ENCODE measurements at places on chromosomes 3 and 15. TPM values are rescaled to one million over a fixed set of nuclear protein-coding genes. Genes with fewer than 3 reads are reported as not detected.

Gene GCSAM
- not detected for polyA plus RNA-seq

DNA sequence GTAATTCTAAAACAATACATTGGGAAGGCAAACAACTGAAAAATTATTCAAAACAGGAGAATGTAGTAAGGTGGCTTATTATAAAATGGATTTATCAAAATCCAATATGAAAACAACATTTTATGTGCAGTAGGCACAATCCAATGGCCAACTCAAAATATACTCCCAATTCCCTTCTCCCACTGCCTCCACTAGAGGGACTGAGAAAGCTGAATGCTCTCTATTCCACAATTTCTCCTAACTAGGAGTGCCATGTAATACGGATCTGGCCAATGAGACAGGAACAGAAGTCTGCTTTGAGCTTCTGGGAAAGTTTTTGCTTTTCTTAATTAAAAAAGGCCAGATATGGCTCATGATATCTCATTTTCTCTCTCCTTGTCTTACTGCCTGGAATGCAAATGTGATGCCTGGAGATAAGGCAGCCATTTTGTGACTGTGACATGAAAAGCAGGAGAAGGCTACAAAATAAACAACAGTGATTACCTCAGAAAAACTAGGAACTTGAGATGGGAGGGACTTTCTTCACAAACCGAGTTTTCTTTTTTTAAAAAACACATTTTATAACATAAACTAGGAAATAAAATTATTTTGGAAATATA lies 18.8 kb upstream of the VGLL4 start:
- peak; percentile 31 for DNase-seq

Gene TMEM108
- 0.65 TPM for polyA plus RNA-seq

GRCh38 chr15:59354417-59355031 lies 18.1 kb downstream of the MYO1E start:
- no peak for DNase-seq

DNA sequence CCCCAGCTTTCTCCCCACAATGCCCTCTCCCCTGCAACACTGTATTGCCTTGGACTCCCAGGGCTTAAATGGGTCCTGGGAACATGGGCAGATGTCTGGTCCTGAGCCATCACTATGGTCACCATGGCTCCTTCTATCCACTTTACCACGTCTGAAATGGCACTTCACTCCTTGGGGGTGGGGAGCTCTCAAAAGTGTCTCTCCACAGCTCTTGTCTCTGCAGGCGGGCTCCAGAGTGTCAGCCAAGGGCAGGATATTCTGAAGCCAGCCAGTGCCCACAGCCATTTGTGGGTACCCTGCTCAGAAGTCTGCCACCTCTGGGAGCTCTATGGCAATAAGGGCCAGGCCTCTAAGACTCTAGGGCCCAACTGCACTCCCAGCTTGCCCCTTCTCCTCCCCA lies 163.9 kb downstream of the PPM1L start:
- no peak for DNase-seq

DNA sequence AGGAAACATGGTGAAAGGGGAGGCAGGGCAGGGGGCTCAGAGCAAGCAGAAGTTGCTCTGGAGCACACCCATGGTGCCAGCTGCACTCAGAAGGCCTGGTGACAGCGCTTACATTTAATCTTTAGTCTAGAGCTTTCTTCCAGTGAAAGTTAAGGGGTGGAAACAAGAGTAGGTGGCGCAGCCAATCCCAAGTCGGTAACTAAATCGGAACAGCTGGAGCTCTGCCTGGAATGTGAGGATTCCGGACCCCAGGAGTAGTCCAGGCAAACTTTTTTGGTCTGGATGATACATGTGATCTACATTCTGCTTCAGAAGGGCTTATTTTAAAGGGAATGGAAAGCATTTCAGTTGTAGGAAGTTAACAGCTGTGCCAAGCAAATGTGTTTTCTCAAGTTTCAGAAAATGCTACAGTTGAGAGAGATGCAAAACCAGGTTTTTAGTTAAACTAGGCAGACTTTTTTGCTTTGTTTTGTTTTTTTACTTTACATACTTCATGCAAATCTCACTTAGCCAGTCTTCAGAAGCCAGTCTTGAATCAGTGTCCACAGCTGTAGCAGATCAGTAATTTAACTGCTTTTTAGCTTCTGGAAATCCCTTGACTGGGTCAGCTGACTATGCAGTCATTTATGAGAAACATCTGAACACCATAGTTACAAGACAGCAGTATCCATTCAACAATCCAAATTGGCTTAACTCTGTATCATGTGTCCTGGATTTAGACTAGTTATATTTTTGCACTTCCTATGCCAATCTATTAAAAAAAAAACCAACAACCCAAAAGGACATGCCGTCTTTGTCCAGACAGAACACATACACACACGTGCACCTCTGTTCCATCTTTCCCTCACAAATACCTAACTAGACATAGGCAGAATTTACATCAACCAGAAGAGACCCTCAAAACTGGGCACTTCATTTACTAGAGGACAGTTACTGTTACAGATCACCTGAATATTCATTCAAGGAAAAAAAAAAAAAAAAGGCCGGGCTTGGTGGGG lies 33.2 kb downstream of the ZNF106 start:
- peak; percentile 83 for DNase-seq

Gene ITIH1
- polyA plus RNA-seq: not detected
